ENCODE measurements at places on chromosomes 2 and 18. TPM values are rescaled to one million over a fixed set of nuclear protein-coding genes. Genes with fewer than 3 reads are reported as not detected.

- DNase-seq, result no peak
These were observed 110.7 kb downstream of the RND3 start for GRCh38 chr2:150376553-150377335.

DNA sequence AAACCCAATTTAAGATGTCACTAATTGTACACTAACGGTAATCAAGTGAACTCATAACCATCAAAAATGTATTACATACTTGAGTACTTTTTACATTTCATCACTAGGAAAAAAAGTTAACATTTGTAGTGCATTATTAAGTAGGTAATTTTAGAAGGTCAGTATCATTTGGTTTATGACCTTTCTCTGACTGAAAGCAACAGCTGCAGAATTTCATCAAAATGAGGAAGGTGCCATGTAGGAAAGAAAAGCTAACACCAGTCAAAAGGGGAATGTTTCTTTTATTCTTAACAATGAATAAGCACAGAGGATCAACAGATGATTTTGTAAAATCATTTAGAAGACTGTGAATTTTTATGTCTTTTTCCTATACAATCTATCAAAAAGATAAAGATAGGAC is 79.0 kb downstream of the PIGN start:
- DNase-seq, result no peak

DNA sequence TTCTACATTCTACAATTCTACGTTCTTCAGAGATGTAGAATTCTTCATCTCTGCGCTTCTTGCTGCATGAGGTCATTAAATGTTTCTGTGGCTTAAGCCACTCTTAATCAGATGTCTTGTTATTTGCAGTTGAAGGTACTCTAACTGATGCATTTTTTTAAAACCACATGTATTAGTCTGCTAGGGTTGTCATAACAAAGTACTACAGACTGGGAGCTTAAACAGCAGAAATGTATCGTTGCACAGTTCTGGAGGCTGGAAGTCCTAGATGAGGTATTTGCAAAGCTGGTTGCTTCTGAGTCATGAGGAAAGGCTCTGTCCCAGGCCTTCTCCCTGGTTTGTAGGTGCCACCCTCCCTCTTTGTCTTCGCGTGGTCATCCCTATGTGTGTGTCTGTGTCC is 176.3 kb upstream of the GLI2 start:
- no peak for DNase-seq

GRCh38 chr2:237280229-237280628 is 133.7 kb downstream of the COL6A3 start:
- DNase-seq, result no peak

DNA sequence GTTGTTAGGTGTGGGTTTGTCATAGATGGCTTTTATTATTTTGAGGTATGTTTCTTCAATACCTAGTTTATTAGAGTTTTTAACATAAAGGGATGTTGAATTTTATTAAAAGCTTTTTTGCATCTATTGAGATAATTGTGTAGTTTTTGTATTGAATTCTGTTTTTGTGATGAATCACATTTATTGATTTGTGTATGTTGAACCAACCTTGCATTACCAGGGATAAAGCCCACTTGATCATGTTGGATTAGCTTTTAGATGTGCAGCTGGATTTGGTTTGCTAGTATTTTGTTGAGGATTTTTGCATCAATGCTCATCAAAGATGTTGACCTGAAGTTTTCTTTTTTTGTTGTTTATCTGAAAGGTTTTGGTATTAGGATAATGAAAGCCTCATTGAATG is 328.2 kb downstream of the ADCYAP1 start:
- no peak for DNase-seq

Gene SERPINB10
- total RNA-seq, result not detected

Gene NUP35
- total RNA-seq, result 0.75 TPM

GRCh38 chr2:127943186-127943585 is 57.4 kb upstream of the AMMECR1L start:
- no peak for DNase-seq

- no peak for DNase-seq
These were observed 47.5 kb downstream of the MARCO start for GRCh38 chr2:118989481-118989880.

- peak; percentile 21 for DNase-seq
These were observed 255.3 kb upstream of the AGAP1 start for GRCh38 chr2:235238537-235238936.

DNA sequence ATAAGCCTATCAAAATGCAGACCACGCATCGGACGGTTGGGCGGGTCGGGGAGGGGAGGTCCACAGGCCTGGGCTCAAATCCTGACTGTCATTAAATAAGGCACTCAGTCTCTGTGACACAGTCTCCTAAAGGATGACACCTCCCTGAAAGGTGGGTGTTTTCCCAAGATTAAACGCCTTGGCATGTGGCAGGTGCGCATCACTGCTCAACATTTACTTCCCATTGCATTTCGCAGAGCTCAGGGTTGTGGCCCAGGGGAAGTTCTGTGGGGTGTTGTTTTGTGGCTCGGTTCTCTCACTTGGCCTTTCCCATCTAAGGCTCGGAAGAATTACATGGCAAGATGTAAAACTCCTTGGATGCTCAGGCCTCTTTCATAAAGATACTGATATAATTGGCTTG is 107.4 kb downstream of the NCK2 start:
- no peak for DNase-seq

DNA sequence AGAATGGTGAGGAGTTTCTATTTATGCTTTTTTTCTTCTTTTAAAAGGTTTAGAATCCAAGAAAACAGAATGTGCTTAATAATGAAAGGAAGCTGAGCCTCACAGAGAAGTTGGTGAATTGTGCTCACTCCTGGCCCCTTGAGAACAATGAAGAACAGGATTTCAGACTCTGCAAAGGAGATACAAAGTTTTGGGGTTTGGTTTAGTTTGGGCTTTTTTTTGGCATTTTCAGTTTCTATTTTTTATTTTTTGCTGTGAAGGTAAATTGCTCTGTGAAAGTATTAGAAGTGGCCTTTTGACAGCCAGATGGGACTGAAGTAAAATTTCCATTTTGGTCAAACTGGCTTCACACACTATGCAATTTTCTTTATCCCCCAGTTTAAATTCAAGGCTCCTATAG is 247.3 kb upstream of the GYPC start:
- DNase-seq, result no peak

DNA sequence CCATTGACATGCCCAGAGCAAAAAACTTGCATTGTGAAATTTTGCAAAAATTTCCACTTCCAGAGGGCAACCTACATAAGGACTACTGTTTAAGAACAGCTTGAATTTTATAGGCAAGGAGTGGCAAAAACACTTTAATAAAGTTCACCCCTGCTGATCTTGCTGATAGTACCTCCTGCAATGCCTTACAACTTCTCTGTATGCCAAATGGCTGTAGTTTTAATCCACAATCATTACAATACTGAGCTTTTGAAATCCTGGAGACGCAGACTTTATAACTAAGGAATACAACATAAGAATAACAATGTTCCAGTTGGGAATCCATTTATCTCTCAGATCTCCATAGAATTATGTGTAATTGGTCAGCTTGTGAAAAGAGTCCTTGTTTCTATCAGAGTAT is 247.5 kb downstream of the KCNJ3 start:
- no peak for DNase-seq

- peak; percentile 39 for DNase-seq
These were observed 139.6 kb downstream of the TRABD2A start for GRCh38 chr2:84741182-84741822.

- no peak for DNase-seq
These were observed 413.6 kb downstream of the THSD7B start for GRCh38 chr2:137178951-137179377.

DNA sequence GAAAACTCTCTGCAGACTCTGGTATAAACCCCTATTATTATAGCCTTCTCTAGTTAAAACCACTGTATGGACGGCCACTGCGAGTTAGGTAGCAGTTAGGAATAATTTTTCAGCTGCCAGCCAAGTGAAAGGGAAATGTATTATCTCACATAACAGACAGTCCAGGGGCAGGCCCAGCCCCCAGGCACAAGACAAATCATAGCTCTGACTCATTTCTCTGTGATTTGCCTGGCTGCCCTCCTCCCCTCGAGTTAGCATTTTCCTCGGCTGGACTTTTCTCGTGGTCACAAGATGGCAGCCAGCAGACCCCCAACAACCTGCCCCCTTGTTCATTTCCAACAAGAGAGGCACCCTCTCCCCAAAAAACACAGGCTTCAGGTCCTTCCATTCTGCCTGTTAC is 10.5 kb downstream of the VIT start:
- no peak for DNase-seq

GRCh38 chr2:155266583-155266982 is 568.1 kb downstream of the KCNJ3 start:
- DNase-seq, result no peak

DNA sequence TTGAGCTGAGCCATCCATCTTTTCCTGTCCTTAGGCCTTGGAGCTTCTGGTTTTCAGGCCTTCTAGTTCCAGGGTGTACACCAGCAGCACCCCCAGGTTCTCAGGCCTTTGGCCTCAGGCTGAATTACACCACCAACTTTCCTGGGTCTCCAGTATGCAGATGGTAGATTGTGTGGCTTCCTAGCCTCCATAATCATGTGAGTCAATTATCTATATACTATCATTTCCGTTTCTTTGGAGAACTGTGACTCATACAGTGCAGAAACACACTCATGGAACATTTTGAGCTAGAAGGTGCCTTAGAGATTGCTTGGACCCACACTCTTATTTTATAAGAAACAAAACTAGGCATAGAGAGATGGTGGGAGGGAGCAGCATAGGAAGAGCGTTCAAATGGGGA is 167.4 kb downstream of the NCK2 start:
- DNase-seq, result no peak

Gene FAM237A
- total RNA-seq, result not detected

Gene ZNF514
- 8.6 TPM for total RNA-seq

- no peak for DNase-seq
These were observed 429.7 kb upstream of the HS6ST1 start for GRCh38 chr2:128748336-128748735.

DNA sequence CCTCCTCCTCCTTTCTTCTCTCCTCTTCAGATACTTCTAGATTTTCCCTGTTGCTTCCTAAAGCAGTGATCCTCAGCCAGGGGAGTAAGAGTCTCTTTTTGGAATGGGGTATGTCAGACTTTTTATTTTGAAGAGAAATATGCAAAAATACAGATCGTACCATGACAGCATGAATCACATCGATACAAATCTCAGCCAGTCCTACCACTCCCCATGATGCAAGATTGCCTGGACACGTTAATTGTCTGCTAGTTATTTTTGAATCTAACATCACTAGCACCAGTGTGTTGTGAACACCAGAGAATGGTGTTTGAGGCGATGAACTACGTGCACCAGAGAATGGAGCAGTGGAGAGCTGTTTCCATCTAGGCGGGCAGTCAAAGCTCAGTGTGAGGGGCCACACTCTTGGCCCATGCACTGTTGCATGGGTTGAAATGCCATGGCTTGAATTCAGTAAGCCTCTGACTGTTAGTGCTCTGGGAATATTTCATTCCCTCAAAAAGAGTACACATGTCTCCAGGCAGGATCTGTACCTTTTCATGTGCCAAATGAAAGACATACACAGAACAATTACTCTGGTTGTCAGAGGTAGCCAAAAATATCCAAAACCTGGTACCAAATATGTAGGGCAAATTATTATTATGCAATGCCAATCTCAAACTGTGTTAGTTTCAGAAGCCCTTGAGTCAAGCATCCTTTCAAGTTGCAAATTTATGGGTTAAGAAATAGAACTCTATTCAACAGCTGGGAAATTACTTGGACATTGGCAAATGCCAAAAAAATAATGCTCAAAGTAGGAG is 46.3 kb upstream of the RALBP1 start:
- no peak for DNase-seq

GRCh38 chr2:192978395-192978794 is 783.7 kb upstream of the TMEFF2 start:
- DNase-seq, result no peak

DNA sequence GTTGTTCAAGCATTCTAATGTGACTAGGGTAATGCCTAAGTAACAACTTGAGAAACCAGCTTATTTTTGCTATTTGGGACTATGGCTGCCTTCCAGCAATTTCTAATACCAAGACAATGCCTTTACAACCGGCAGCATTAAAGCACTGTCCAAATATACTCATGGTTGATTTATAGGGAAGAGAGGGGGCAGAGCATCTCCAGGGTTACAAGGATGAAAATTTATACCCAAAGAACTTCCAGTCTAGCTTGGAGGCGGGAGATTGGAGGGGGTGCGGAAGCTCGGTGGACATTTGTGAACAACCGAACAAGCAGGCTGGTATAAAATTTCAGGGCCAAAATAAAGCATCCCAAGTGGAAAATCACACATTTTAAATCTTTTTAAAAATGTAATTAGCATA is 294.9 kb upstream of the STON1 start:
- no peak for DNase-seq

Gene TMEM169
- total RNA-seq, result 1.9 TPM

DNA sequence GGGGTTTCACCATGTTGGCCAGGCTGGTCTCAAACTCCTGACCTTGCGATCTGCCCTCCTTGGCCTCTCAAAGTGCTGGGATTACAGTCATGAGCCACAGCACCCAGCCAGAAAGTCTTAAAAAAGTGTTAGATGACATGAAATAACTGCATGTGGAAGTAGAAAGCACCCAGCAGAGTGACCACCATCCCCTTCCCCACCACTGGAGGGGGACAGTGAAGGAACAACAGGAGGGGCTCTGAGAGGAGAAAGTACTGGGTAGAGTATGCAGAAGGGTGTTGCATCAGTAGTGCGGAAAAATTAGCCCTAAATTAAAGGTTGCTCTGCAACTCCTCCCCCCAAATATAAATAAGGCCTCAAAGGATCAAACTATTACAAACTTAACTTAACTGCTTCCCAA is 230.5 kb downstream of the ZNF521 start:
- no peak for DNase-seq

Gene SLC39A6
- 4.5 TPM for total RNA-seq

- DNase-seq, result no peak
These were observed 173.6 kb upstream of the RAB6C start for GRCh38 chr2:129805899-129806298.

- DNase-seq, result no peak
These were observed 32.6 kb upstream of the AGPS start for GRCh38 chr2:177359836-177360595.

GRCh38 chr18:26409091-26409490 is 139.3 kb downstream of the KCTD1 start:
- DNase-seq, result no peak

GRCh38 chr2:74567881-74568280 is 13.4 kb downstream of the DOK1 start:
- no peak for DNase-seq

Gene LDLRAD4
- 34.8 TPM for total RNA-seq

Gene KCNE4
- 2.2 TPM for total RNA-seq

DNA sequence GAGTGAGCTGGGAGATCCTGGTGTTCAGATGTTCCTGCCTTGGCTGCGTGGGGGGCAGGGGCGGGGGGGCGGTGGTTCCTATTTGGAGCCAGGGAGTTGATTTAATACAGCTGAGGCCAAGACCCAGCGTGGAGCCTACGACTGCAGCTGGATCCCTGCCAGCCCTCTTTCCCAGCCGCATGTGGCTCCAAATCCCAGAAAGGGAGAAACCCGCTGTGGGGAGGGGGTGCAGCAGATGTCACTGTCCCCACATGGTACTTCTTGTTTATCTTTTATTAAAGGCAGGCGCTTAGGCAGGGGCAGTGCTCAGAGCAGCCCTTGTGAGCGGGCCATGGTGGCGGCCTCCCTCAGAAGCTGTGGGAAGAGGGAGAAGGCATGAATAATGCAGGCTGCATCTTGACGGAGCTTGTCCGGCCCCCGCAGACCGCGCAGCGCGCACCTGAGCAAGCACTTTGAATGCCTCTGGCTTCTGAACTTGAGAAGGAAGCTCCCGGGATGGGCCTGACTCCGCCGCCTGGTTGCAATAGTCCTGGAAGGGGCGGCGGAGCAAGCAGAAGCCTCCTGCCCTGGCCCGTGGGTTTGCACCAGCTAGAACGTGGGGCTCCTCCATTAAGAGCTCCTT is 112.1 kb downstream of the GLI2 start:
- no peak for DNase-seq
